Mucosa of gallbladder (tissue), 1 donor: ENCODE measurements at places on chromosomes 5 and 9. TPM values are rescaled to one million over a fixed set of nuclear protein-coding genes. Genes with fewer than 3 reads are reported as not detected.

GRCh38 chr9:18595597-18595996, 121.6 kb downstream of the ADAMTSL1 start:
- DNase-seq, result no peak

- no peak for DNase-seq
Measured at GRCh38 chr5:156474251-156474650, 147.3 kb downstream of the SGCD start.

DNA sequence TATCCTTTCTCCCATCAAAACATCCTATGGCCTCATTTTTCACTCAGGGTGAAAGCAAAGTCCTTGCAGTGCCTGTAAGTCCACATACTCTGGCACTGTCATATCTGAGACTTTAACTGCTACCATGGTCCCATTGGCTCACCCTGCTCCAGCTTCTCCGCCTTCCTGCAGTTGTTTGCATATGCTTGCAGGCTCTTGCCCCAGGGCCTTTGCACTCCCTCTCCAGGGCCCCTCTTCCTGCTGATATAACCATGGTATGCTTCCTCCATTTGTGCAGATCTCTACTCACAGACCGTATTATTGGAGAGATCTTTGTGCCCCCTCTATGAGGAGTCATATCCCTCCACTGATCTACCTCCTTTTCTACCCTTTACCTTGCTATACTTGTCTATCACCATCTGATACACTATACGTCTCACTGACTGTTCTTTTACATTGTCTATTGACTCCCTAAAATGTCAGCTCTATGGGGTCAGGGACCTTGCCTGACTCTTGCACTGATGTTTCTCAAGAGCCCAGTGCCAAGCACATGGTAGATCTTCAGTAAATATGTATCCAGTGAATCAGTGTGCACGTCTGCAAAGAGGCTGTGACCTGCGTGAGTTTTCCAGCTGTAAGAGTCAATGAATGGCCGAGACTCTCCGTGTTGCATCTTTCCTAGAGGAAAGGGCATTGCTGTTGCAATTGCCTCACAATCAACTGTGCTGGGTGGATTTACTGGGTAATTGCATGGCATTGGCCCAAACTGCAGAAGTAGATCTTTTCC, 81.7 kb upstream of the CPEB4 start:
- no peak for DNase-seq

DNA sequence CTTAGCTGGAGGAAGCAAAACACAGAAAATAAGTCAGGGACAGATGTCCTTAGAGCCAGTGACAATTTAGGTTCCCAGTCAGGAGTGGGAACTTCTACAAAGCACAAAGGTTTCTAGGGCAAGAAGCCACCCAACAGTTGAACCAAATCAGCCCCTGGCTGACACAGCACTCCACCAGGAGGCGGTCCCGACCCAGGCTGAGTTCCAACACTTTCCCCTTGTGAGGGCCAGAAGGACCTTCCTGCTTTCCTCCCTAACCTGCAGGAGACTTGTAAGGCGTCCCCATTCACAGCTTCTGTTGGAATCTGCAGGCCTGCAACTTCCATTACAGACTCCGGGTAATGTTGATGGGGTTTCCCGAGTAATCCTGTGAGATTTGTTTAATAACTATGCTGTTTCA, 416.4 kb upstream of the IRX1 start:
- DNase-seq, result no peak

GRCh38 chr9:130255631-130256134, 9.9 kb upstream of the HMCN2 start:
- no peak for DNase-seq

C5orf52 gene
- total RNA-seq, result not detected

TLX3 gene
- total RNA-seq, result not detected

TAF7 gene
- 65.2 TPM for total RNA-seq

KCTD16 gene
- total RNA-seq, result 0.35 TPM

PCDHGB3 gene
- 3.0 TPM for total RNA-seq

TAF1L gene
- 0.03 TPM for total RNA-seq

SPATA9 gene
- total RNA-seq, result 0.20 TPM

S100Z gene
- total RNA-seq, result 0.95 TPM
